ENCODE measurements at places on chromosomes 2 and 18.
A peak's percentile ranks its signal among the peaks of the same experiment; 100 is the strongest.

DNA sequence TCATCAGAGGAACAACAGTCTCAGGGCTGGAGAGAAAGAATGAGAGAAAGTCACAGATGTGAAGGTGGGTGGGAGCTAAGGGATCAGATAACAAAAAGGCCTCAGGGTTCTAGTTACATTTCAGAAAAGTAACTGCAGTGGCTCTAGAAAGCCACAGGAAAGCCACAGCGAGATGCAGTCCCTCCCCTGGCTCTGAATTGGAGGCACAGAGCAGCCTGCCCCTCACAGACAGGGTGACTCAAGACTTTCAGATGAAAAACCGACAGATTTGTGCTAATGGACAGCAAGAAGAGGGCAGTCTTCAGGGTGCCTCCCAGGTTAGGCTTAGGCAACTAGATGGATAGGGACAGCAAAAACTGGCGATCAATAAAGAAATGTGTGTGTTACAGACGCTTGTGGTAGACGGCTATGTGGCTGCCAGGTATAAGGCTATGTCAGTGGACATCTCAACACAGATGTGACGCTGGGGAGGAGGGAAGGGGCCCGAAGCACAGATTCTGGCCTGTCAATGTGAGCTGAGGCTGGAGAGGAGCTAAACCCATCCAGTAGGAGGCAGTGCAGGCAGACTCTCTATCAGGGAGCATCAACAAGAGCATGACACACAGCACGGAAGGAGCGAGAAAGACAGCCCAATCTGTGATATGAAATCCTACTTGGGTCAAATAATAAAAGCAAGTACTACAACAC lies 26.2 kb downstream of the UNC50 start:
- no peaks in the 10 kb centered on the region for H3K4me1 ChIP-seq
- peaks cover 27% of the 10 kb centered on the region for H3K36me3 ChIP-seq
- no peak for DNase-seq
- no peak overlapping the region for H3K27ac ChIP-seq
- H3K27me3 ChIP-seq = no peaks in the 10 kb centered on the region

DNA sequence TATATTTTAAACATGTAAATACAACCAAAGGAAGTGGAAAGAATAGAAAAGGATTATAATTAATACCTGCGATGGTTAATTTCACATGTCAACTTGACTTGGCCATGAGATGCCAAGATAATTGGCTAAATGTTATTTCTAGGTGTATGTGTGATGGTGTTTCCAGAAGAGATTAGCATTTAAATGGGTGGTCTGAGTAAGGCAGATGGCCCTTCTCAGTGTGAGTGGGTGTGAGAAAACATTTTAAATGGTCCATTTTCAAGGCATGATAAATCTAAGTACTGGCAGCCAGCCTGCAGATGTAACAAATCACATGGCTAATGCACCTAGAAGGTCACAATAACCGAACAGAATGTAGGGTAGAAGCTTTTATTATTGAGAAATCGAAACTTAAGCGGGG lies 99.6 kb upstream of the CDH7 start:
- no peak overlapping the region for H3K4me3 ChIP-seq
- H3K4me1 ChIP-seq = no peaks in the 10 kb centered on the region
- DNase-seq = no peak
- H3K36me3 ChIP-seq = no peaks in the 10 kb centered on the region
- H3K27ac ChIP-seq = no peak overlapping the region

GRCh38 chr2:219020604-219021365 lies 20.5 kb downstream of the CFAP65 start:
- no peak overlapping the region for H3K27ac ChIP-seq
- H3K27me3 ChIP-seq = peaks cover 48% of the 10 kb centered on the region
- no peak for DNase-seq
- no peaks in the 10 kb centered on the region for H3K36me3 ChIP-seq

DNA sequence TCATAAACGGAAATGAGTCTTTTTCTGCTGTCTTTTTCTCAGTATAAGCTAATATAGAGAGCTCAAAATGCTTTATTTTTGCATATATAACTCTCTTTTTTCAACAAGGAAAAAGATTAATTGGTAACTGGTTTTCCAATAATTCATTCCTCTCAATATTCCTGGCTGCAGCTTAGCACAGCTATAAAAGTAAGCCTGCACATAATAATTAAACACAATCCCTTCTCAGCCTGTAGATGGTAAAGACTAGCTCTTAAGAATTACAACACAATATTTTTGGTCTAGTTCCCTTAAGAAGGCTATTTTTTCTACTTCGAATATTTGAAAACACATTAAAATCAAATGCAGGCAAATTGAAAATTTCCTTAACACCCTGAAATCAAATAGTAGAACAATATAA lies 258.0 kb downstream of the DOK6 start:
- no peak overlapping the region for H3K27ac ChIP-seq
- H3K27me3 ChIP-seq = no peaks in the 10 kb centered on the region
- no peak for DNase-seq
- no peak overlapping the region for H3K4me3 ChIP-seq

DNA sequence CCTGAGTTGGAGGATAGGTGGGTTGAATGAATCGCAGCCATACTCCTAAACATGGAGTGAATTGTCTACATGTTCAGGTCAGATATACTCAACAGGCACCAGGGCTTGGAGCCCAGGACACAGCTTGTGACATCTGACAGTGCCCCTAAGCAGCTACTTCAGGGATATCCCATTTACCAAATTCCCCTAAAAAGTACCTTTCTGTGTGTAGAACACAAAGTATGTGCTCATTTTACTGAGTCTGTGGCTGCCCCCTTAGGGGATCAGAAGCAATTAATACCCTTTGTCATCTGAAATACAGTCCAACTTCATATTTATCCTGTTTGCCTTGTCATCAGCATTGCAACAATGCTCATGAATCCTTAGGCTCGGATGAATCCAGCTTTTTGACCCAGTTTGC lies 20.8 kb downstream of the TNFRSF11A start:
- H3K36me3 ChIP-seq = no peaks in the 10 kb centered on the region
- H3K4me3 ChIP-seq = no peak overlapping the region
- no peaks in the 10 kb centered on the region for H3K27me3 ChIP-seq
- no peaks in the 10 kb centered on the region for H3K4me1 ChIP-seq
- no peak for DNase-seq

GRCh38 chr2:157296958-157297357 lies 28.7 kb downstream of the ERMN start:
- H3K4me1 ChIP-seq = no peaks in the 10 kb centered on the region
- no peak overlapping the region for H3K27ac ChIP-seq
- H3K27me3 ChIP-seq = peaks cover 8% of the 10 kb centered on the region

- no peaks in the 10 kb centered on the region for H3K4me1 ChIP-seq
- DNase-seq = no peak
- no peak overlapping the region for H3K27ac ChIP-seq
- H3K27me3 ChIP-seq = peaks cover 12% of the 10 kb centered on the region
- no peaks in the 10 kb centered on the region for H3K36me3 ChIP-seq
Observed at GRCh38 chr2:71551631-71551915, 98.2 kb downstream of the DYSF start.

DNA sequence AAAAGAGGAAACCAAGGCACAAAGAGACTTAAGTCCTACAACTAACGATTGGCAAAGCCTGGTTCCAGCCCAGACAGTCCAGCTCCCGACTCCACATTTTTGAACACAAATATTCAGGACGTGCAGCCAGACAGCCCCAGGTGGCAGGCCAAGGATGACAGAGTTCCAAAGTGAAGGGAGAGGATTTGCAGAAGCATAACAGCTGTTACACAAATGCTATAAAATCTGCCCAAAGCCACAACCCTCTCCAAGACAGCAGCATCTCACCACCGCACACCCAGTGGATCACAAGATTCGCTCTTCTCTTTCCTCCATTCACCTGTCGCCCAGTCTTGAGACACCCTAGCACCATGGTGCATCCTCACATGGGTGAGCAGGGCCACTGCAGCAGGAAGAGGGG lies 227.1 kb upstream of the ID2 start:
- peaks cover 20% of the 10 kb centered on the region for H3K4me1 ChIP-seq
- H3K4me3 ChIP-seq = no peak overlapping the region
- H3K27me3 ChIP-seq = peaks cover 86% of the 10 kb centered on the region

- H3K4me3 ChIP-seq = peak overlapping the region; percentile 88
- H3K27ac ChIP-seq = peak overlapping the region; percentile 100
- H3K4me1 ChIP-seq = peaks cover 56% of the 10 kb centered on the region
- DNase-seq = no peak
Observed at GRCh38 chr2:174595116-174595809, 2.3 kb downstream of the WIPF1 start.

DNA sequence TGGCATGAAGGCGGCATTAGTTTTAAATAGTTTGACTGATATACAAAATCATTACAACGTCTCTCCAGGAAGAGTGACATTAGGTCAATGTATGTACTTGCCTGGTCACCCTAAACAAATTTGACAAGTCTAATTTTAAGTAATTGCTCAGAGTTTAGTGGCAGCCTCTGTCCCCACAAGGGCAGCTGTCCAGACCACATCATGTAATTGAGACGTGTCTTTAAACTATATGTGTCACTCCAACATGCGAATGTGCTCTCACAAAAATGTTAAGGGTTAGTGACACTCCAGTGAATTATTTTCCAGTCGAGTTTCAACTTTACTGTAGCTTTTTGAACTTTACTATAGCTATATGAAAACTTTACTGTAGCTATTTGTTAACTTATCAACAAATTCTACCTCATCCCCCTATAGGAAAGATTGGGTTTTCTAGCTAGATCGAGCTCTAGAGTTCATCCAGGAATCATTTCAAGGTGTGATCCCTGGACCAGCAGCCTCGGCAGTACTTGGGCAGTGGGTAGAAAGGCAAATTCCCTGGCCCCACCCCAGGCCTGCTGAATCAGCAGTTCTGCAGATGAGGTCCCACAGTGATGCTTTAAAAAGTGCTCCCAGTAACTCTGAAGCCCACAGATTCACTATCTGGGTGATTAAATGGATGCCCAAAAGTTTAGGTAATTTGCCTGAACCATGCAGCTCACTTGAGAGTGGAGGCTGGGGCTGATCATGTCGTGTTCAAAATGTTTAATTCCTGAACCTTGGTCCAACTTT lies 66.4 kb upstream of the POU3F3 start:
- H3K4me3 ChIP-seq = no peak overlapping the region
- H3K4me1 ChIP-seq = no peaks in the 10 kb centered on the region
- no peaks in the 10 kb centered on the region for H3K36me3 ChIP-seq

GRCh38 chr2:14336759-14337382 lies 295.6 kb upstream of the LRATD1 start:
- no peak overlapping the region for H3K27ac ChIP-seq
- no peak overlapping the region for H3K4me3 ChIP-seq
- no peak for DNase-seq

DNA sequence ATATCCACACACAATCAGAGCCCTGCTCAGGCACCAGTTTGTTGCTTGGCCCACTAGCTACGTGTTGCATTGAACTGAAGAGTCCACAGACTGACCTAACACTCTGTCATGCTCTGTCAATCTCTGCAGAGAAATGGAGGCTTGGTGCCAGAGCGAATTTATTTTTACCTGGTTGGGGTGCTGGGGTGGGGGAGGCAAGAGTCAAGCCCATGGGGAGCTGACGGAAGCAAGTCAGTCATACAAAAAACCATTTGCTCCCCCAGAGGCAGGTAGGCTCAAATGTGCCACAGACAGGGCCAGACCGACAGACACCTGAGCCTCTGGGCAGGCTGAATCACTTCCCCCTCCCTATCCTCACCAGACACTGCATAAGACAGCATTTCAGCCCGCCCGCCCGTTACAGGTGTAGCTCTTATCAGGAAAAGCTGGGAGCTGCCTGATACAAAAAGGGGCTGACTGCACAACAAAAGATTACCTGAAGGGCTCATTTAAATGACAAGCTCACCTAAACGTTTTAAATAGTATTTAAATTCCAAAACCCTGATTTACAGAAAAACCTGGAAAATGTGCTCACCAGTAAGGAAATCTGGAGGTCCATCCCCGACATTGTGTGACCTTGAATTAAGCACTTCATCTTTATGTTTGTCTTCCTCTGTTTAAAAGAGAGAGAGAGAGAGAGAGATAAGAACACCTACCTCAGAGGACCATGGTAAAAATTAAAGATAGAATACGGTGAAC lies 2.1 kb upstream of the PCBP1 start:
- H3K27me3 ChIP-seq = no peaks in the 10 kb centered on the region
- peaks cover 49% of the 10 kb centered on the region for H3K4me1 ChIP-seq
- peaks cover 15% of the 10 kb centered on the region for H3K36me3 ChIP-seq
- peak overlapping the region; percentile 99 for H3K27ac ChIP-seq
- peak overlapping the region; percentile 98 for H3K4me3 ChIP-seq

- DNase-seq = no peak
- no peak overlapping the region for H3K4me3 ChIP-seq
- no peaks in the 10 kb centered on the region for H3K36me3 ChIP-seq
- no peaks in the 10 kb centered on the region for H3K4me1 ChIP-seq
- no peak overlapping the region for H3K27ac ChIP-seq
Observed at GRCh38 chr2:142722569-142722968, 154.9 kb upstream of the KYNU start.

GRCh38 chr2:238728330-238729260 lies 119.3 kb upstream of the TWIST2 start:
- no peak overlapping the region for H3K4me3 ChIP-seq
- H3K27ac ChIP-seq = no peak overlapping the region
- no peaks in the 10 kb centered on the region for H3K4me1 ChIP-seq
- DNase-seq = no peak
- peaks cover 8% of the 10 kb centered on the region for H3K27me3 ChIP-seq

- H3K4me1 ChIP-seq = peaks cover 46% of the 10 kb centered on the region
- peak within 1 kb of the TSS; percentile 39 for H3K27ac ChIP-seq
- peak within 1 kb of the TSS; percentile 92 for H3K4me3 ChIP-seq
- H3K36me3 ChIP-seq = peaks cover 6% of the 10 kb centered on the region
Observed at GRCh38 chr2:201182650-201183364, at the start of gene CASP10. Gene CASP10, plus strand, starts transcription at chr2:201183141. Its CDS starts 2,637 bp downstream, at chr2:201185778.
